ENCODE measurements at places on chromosomes 3 and 15.
A peak's percentile ranks its signal among the peaks of the same experiment; 100 is the strongest.

DNA sequence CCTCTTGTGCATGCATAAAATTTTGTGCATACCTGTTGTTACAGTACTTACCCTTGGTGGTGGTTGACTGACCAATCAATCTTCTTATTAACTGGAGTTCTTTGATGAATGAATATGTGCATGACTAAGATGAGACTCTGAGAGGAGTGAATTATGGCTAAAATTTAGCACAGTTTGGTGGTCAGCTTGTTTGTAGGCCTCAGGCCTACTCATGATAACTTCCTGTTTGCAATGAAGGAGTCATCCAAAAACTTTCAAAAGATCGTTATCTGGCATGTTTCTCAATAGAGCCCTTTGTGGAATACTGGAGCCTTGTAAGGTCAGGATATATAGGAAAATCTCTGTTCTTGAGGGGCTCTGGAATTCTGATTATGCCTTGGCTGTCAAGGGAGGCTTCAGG lies 66.5 kb downstream of the LEKR1 start:
- no peak for DNase-seq

GRCh38 chr3:57805674-57806073 lies 49.6 kb downstream of the SLMAP start:
- DNase-seq, result no peak

DNA sequence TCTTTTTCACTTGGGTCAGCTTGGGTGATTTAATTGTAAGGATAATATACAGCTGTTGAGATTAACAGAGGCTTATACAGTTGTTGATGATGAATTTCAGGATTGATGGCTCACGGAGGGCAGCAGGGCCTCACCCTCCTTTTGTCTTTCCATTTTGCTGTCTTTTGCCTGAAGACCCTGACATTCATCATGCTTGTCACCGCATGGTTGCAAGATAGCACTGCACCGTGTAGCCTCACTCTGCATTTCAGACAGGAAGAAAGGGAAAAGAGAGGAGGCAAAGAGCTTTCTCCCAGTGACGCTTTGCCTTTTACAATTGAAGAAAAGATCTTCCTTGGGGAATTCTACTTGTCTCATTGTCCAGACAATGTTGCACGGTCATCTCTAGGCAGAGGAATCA lies 115.1 kb downstream of the TPRG1 start:
- no peak for DNase-seq

- no peak for DNase-seq
Observed at GRCh38 chr3:132650153-132650552, 9.5 kb downstream of the ACAD11 start.

DNA sequence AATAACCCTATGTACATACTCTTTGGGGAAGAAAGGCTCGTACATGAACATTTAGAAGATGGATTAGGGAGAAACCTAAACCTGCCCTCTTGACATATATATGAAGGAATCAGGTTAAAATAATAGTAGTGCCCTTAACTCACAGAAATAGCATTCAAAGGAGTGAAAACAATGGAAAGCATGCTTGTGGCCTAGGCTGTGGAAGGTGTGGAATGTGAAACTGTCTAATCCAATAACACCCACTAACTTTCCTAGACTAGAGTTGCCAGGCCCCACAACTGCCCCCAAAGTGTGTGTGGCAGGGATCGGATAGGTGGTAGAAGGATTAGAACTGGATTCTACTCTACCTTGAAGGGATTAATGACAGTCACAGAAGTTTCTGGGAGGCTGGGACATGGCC lies 317.4 kb upstream of the LRRFIP2 start:
- DNase-seq, result no peak

GRCh38 chr3:17032407-17033034 lies 147.8 kb downstream of the PLCL2 start:
- peak; percentile 49 for DNase-seq

DNA sequence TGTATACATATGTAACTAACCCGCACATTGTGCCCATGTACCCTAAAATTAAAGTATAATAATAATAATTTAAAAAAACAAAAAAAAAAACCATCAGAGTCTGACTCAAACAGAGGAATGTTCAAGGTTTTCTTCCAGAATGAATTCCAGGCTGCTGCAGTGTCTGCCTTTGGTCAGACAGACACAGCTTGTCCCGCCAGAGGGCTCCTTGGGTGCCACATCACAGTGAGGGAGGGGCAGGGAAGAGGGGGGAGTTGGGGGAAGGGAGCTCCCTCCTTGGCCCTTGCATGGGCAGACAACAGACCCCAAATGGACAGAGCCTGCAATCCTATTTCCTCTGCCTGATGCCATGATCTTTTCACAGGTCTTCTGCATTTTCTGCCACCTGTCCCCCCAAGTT lies 36.5 kb downstream of the ITGB5 start:
- no peak for DNase-seq

- DNase-seq, result no peak
Observed at GRCh38 chr15:44081026-44082013, 113.8 kb downstream of the FRMD5 start.

DNA sequence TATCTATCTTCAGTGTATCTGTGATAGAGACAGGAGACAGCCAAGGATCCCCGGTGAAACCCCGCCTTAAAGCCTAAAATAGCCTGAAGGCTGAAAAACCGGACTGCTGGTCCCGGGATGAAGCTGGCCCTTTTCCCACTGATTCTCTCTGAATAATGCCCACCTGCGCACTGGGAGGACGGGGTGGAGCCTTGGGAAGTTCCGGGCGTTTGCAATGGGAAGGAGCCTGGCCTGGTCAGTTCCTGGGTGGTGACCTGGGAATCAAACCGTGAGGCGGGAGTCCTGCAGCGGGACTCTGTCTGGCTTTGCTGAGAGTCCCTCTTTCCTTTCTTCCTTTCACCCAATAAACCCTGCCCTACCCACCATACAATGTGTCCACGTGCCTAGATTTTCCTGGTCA lies 157.9 kb downstream of the C3orf38 start:
- no peak for DNase-seq

GRCh38 chr3:63910001-63910400 lies 2.2 kb downstream of the SCAANT1 start:
- no peak for DNase-seq

DNA sequence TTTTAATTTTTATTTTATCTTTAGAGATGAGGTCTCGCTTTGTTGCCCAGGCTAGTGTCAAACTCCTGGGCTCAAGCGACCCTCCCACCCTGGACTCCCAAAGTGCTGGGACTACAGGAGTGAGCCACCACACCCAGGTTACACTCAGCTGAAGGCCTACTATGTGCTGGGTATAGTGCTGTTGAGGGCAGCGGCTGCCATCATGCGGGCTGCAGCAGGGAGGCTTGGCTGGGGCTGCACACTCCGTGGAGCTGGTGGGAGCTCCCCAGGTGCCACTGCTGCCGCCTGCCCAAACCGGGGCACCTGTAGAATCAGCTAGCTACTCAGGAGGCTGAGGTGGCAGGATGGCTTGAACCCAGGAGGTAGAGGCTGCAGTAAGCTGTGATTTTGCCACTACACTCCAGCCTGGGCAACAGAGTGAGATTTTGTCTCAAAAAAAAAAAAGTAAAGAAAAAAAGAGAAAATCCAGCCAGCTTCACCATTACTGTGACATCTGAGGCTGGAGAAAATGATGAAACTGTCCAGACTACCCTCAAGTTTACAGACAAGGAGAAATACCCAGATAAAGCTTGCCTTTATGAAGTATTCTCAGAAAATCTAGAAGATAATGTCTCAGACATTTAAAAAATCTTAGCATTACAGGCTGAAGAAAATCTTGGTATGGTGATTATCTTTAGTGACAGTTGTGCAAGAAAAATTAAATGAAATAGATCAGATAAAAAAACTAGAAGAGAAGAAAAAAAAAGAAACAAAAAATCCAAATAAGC lies 42.1 kb downstream of the CRABP1 start:
- no peak for DNase-seq

DNA sequence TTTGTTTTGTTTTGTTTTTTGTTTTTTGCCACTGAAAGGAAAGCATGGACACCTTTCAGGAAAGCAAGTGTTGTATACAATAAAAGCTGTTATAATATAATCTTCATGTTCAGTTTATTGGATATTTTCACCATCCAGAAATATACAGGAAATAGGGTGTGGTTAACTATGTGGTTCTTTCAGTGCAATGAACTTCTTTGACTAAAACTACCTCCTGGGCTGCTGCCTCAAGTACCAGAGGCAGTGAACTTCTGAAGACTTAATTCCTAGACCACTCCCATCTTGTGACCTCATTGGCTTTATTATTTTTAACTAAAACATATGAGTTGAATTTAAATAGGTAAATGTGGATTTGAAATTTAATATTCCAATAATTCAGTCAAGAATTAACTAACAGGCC lies 27.1 kb upstream of the TBL1XR1 start:
- DNase-seq, result no peak

GRCh38 chr3:14397046-14397445 lies 5.4 kb upstream of the SLC6A6 start:
- no peak for DNase-seq

DNA sequence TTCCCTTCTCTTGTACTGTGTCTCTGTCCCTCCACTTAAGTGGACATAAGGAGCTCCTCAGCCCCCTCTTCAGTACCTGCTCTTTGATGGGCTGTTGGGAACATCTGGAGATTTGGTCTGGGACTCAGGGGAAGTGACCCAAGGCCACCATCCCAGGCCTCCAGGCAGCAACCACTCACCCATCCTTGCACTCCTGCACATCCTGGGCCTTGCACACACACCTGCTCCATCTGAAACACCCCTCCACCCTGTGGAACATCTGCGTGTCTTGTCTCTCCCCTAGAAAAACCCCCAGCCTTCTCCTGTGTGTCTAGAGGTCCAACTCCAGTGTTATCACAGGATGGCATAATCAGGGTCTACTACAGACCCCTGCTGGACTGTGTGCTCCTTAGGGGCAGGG lies 74.3 kb downstream of the ABTB1 start:
- DNase-seq, result no peak

GRCh38 chr3:37197810-37198371 lies 23.5 kb upstream of the LRRFIP2 start:
- DNase-seq, result no peak

- no peak for DNase-seq
Observed at GRCh38 chr15:74240897-74241614, 4.9 kb downstream of the CCDC33 start.

GRCh38 chr3:106329521-106329920 lies 460.7 kb upstream of the CBLB start:
- no peak for DNase-seq

DNA sequence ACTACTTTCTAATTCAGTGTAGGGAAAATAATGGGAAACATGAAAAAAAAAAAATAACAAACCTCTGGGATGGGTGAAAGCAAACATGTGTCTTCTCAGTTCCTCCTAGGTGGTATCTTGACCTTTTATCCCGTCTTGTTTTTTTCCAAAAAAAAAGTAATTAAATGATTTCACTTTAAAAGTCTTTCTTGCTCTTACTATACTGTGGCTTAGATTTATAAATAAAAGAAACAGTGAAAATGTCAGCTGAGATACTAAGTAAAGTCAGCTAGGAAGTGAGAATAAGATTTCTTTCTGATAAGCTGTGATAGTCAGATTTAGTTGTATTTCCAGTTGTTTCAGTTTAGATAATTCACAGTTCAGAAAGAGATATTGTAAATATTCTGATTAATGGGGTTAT lies 37.4 kb downstream of the BBX start:
- no peak for DNase-seq

- DNase-seq, result no peak
Observed at GRCh38 chr3:120302361-120302760, 17.3 kb upstream of the GPR156 start.

- no peak for DNase-seq
Observed at GRCh38 chr3:24736701-24737100, 242.1 kb upstream of the THRB start.

DNA sequence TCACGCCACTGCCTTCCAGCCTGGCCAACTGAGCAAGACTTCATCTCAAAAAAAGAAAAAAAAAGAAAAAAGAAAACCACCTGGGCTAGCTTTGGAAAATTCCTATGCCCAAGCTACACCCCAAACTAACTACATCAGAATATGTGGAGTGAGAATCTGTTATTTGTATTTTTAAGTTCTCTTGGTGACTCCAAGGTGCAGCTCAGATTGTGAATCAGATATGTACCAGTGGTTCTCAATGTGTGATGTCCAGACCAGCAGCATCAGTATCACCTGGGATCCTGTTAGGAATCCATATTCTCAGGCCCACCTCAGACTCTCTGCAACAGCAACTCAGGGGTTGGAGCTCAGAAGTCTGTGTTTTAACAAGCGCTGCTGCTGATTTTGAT lies 376.8 kb downstream of the EDEM1 start:
- DNase-seq, result no peak

DNA sequence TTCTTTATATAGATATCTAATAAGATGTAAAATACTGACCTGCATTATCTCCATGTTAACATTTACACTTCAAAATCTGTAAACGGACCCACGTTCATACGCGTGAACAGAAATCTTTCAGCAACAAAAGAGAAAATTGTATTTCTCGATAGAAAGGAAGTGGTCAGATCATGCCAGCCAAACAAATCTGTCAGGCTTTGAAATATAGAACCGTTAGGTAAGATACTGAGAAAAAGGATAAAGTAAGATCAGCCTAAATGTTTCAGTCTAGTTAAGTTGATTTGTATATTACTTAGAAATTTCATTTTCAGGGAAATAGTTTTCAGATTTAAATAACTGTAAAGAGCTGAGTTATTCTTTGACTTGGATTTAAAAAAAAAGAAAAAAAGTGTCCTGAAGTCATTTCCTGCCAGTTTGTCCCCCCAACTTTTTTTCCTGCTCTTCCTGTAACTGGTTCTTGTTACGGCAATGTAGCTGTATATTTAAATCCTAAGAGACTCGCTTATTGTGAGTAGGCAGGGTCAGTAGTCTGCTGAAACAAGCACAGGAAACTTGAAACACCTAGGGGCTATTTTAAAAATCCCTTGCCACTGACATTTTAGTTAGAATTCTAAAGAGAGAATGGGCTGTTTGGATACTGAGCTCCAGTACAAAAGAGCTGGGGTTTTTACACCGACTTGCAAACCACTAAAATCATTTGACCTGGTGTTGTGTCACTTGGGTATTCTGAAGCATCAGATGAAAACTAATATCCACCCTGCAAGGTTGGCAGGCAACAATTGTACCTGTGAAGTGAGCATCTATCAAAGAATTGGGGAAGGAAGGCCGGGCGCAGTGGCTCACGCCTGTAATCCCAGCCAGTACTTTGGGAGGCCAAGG lies 237.5 kb downstream of the UBE2E2 start:
- DNase-seq, result no peak

GRCh38 chr3:127691489-127691888 lies 18.7 kb downstream of the ABTB1 start:
- DNase-seq, result no peak

GRCh38 chr3:183278479-183279088 lies 25.5 kb downstream of the B3GNT5 start:
- no peak for DNase-seq

DNA sequence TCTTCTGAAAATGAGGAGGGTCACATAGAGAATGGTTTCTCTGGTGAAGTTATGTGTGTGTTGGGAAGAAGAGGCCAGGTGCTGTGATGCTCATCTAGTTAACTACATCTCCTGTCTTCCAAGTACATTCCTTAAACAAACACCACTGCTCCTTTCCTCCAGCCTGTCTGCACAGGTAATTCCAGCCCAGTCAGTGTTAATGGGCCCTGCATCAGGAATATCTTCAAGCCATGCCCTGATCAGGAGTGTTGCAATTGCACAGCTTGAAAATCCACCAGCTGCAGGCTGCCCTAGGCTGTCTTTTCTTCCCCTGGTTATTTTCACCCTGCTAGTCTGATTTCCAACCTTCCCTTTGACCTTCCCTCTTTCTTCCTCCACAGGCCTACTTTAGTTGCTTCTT lies 41.9 kb upstream of the LMOD3 start:
- no peak for DNase-seq

- DNase-seq, result no peak
Observed at GRCh38 chr3:12301513-12301912, 12.6 kb downstream of the PPARG start.

GRCh38 chr3:42037318-42037945 lies 53.7 kb upstream of the TRAK1 start:
- DNase-seq, result no peak

- no peak for DNase-seq
Observed at GRCh38 chr15:29787767-29788166, 34.5 kb downstream of the TJP1 start.
